ENCODE measurements at places on chromosomes 4 and X.

- no peak for DNase-seq
These were observed 110.6 kb downstream of the TEX13A start for GRCh38 chrX:105109936-105110335.

DNA sequence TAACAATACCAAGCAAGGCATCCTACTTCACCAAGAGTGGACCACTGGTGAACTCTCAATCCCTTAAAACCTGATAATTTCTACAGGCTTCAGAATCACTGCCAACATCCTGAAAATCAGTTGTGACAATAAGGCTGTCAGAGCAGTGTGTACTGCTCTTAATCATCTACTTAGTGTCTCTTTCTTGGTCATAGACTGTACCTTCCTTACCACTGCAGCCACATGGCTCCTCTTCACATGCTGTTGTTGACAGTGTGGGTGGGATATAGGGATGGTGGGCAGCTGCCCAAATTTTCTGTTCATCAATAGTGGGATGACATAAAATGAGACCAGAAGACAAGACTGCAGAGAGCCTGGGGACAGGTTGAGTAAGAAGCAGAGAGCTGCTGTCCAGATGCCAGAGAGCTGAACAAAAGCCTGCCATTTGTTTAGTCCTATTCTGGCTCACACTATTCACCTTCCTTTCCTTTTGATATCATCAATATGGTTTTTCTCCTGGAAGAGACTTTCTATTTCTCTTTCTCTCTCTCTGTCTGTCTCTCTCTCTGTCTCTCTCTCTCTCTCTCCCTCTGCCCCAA lies 178.9 kb downstream of the MGST2 start:
- no peak for DNase-seq

DNA sequence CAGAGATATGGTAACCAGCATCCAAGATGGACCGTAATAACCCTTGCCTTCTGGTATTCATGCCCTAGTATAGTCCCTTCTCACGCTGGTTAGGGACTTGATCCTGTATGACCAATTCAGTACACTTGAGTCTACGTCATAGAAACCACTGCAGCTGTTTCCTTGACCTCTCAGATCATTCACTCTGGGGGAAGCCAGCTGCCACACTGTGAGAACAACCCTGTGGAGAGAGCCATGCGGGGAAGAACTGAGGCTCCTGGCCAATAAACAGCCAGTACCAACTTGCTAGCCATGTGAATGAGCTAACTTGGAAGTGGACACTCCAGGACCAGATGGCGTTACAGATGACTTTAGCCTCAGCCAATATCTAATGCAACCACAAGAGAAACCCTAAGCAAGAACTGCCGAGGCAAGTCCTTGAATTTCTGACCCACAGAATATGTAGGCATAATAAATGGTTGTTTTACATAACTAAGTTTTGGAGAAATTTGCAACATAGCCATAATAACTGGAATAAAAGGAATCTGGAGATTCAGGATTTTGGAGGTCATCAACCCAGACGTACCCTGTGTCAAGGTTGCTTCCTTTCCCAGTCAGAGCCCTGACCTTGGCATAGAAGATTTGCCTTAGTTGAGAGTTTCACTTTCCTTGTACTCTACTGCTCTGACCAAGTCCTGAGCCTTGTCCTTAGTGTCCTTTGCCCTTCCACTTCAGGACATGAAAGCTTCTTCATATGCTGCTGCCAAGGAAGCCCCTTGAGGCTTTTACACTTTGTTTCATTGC lies 87.3 kb upstream of the ZNF81 start:
- DNase-seq = no peak

- no peak for DNase-seq
These were observed 588.5 kb downstream of the TRIML1 start for GRCh38 chr4:188727746-188728145.

DNA sequence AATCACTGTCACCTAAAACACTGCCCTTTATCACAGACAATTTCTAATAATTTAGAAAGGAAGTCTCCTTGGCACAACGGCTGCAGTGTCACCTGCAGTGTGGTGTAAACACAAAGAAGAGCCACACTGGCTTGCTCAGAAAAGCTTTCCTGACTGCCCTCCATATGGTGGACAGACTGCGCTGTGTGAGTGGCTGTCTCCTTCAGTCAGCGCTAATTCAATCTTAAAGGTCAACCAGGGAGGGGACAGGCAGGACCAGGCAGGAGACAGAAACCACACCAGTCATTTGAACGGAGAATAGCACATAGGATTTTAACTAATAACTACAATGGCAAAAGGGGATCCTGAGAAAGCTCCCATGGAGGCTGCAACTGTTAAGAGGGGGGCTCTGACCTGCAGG lies 132.1 kb downstream of the NSUN7 start:
- no peak for DNase-seq

DNA sequence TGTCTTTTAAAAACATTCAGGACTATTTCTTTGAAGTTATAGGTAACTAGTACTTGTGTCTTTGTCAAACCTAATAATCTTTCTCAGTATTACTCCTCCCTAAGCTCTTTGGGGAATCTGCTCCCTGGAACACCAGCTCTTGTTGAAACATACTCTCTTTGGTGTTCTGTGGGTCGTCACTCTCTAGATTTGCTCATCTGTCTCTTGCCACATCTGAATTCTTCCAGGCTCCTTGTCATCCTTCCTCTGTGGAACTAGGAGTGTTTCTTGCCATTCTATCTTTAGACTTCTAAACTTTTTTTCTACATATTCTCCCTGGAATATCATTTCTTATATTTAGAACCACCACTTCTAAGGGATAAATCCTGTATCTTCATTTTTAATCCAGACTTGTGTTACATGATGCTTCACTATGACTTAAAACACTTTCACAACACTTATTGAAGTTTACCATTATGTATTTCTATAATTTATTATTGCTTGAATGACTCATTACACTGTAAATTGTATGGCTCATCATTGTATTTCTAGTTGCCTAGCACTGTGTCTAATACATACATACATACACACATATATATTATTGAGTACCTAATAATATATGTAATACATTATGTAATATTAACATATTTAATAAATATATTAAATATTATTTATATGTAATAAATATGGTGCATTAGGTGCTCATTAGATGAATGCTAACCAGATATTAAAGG lies 186.1 kb downstream of the TMA16 start:
- DNase-seq = no peak
